Stimulated activated CD8-positive, alpha-beta memory T cell treated with anti-CD3 and anti-CD28 coated beads, Interleukin-4, amount 100 ng/mL, for 1 hour (primary cell): ENCODE measurements at places on chromosomes 2 and 18.

DNA sequence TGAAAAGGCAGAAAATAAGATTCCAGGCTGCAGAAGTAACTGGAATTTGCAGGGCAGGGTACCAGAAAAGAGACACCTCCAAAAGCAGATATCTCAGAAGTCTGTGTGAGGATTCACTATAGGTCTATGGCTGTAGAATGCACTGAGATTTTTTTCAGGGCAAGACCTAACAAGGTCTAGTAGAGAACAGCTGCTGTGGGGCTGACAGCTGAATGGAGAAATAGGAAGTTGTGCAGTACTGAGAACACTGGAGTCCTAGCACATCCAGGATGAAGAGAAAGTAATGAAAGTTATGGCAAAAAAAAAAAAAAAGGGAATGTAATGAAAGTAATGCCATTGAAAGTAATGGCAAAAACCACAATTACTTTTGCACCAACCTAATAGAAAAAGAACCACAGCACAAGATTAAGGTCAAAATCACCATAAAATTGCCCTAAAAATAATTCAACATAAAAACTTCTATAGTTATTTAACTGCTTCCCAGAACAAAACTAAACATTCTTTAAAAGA is 57.3 kb downstream of the CPO start:
- DNase-seq = no peak

- DNase-seq = no peak
Measured at GRCh38 chr2:178891959-178892485, 84.8 kb upstream of the TTN start.

- DNase-seq = no peak
Measured at GRCh38 chr2:182043861-182044260, 58.2 kb downstream of the PPP1R1C start.

DNA sequence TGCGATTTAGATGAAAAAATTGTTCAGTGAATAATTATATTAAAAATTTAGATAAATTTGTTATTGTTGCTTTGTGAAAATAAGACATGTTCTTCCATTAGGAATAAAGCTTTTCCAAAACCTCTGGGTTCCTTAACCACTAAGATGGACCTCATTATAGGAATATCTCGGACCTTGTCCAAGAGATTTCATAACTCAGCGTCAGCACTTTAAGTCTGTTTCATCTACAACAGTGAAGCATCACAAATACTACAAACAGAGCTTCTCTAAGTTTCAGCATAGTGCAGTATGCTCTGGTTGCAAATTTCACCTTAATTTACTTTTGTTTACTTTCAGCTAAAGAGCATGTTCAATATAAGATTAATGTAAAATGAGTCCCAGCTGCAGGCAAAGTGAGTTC is 150.3 kb downstream of the UBE2E3 start:
- no peak for DNase-seq

GRCh38 chr18:7633171-7633570 is 66.1 kb downstream of the PTPRM start:
- no peak for DNase-seq

DNA sequence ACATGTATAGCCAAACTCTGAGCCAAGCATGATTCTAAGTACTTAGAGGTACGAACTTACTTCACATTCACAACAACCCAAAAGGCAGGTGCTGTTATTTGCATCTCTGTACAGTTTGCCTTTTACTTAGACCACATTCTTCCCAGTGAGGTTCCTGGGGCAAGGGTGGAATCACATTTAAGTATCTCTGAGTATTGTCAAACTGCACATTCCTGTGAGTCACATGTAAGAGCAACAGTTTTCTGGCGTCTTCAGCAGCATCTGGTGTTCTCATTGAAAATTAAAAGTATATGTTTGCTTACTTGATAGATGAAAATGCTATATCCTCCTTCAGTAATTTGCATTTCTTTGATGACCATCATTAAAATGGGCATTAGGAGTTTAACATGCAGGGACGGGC is 119.1 kb downstream of the UXS1 start:
- no peak for DNase-seq

GRCh38 chr18:80109676-80110078 is 615 bp downstream of the ADNP2 start:
- no peak for DNase-seq

DNA sequence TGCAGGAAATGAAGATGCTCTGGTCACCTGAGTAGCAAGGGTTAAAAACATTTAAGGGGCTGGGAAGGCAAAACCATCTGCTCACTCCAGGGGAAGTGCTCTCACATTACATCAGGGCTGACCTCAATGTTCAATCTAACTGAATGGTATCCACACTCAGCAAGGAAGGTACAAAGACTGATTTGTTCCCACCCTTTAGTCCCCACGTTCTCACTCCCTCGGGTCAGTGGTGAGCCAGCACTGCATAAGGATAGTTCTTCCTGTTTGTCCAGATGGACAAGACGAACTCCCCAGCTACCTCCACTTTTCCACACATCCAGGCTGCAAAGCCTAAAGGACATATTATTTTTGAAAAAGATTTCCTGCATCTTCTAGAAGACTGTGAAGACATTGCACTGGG is 126.6 kb upstream of the SLC14A2 start:
- no peak for DNase-seq

DNA sequence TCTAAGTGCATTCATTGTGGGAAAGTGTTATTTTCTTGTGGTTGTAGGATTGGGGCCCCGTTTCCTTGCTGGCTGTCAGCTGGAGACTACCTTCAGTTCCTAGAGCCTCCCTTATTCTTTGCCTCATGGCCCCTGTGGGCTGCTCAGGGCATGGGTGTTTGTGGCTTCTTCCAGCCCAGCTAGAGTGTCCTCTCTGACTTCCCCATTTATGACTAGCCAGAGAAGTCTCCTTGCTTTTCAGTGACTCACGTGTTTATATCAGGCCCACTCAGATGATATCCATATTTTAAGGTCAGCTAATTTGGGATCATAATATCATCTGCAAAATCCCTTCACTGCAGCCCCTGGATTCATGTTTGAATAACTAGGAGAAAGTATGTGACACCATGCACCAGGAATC is 62.8 kb downstream of the DTNA start:
- no peak for DNase-seq

- no peak for DNase-seq
Measured at GRCh38 chr2:65940856-65941255, 494.1 kb upstream of the MEIS1 start.

GRCh38 chr2:42978887-42979415 is 186.6 kb upstream of the HAAO start:
- DNase-seq = no peak

DNA sequence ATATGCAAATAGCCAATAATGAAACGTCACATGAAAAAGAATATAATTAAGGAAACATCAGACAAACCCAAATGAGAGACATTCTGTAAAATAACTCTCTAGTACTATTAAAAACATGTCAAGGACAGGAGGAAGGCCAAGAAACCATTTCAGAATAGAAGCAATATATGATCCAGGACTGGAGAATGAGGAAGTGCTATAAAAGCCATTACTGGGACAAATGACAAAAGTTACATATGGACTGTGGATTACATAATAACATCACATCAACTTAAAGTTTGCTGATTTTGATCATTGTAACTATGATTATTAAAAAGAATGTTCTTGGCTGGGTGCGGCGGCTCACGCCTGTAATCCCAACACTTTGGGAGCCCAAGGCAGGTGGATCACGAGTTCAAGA is 81.3 kb downstream of the CRACDL start:
- DNase-seq = no peak

GRCh38 chr2:181374781-181375675 is 82.2 kb upstream of the ITGA4 start:
- DNase-seq = no peak

GRCh38 chr18:9366126-9366714 is 31.6 kb downstream of the TWSG1 start:
- DNase-seq = no peak

- DNase-seq = no peak
Measured at GRCh38 chr2:28134262-28134812, 243.8 kb downstream of the BABAM2 start.

GRCh38 chr2:48901015-48901343 is 145.5 kb upstream of the LHCGR start:
- DNase-seq = no peak

GRCh38 chr18:57242285-57242684 is 95.4 kb downstream of the BOD1L2 start:
- no peak for DNase-seq

- DNase-seq = no peak
Measured at GRCh38 chr2:100895402-100895801, 75.5 kb downstream of the NPAS2 start.

GRCh38 chr2:85727798-85728197 is 26.0 kb upstream of the ATOH8 start:
- DNase-seq = no peak

DNA sequence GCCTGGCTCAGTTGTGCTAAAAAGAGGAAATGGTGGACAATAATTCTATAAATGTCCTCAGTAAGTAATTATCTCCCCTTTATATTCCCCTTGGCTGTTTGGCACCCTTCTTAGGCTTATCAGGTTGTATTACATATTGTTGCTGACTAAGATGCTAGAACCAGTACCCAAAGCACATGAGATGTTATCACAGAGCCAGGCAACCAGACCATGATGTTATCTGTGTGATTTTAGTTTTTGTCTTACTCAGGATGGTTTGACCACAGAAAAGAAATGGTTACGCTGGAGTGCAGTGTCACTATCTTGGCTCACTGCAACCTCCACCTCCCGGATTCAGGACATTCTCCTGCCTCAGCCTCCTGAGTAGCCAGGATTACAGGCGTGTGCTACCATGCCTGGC is 15.2 kb downstream of the R3HDM1 start:
- no peak for DNase-seq

DNA sequence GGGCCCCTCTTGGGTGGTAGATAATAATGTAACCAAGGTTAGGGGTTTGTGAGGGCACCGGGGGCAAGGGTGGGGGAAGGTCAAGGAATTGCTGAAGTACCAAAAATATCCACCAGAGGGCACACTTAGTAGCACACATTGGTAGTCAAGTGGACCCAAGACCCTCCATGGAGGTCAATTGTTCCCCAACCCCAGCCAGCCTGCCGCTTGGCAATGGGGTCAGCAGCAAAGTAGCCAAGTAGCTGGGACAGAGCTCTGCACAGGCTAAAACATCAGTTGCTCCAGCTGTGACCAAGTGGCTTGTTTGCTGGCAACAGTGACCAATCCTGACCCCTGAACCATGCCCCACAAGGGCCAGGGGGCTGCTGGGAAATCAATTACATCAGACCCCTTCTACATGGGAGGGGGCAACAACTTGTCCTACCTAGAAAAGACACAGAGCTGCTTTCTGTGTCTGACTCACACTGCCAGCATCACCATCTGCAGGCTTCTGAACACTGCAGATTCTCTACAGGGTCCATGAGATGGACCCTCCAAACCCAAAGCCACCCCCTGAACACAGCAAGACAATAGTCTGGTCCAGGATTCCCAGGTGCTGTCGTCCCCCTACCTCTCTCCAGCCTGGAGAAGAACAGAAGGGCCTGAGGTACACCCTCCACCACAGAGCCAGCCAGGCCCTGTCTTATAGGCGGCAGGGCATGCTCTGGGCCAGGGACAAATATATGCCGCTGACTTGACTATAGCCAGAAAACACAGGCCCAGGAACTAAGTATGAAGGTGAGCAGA is 76.0 kb downstream of the EMX1 start:
- peak; percentile 11 for DNase-seq

- no peak for DNase-seq
Measured at GRCh38 chr2:240991378-240992263, 6.8 kb upstream of the SNED1 start.

DNA sequence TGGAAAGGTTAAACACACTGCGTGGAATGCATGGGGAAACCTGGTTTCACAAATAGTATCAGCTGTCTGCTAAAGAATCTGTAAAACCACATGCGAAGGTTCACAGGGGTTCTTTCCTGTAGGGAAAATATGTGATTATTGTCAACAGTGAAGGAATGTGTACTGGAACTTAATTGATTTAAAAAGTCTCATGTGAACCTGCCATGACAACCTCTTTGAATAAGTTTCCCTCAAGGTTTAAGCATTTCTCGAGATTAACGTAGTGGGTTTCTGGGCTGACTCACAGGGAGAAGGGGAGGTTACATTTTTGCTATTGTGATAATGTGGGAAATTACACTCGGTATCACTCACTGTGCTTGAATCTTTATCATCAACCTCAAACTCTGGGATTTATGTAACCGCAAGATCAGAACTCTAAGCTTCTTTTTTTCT is 28.2 kb upstream of the IL1R1 start:
- DNase-seq = no peak

- DNase-seq = no peak
Measured at GRCh38 chr18:52402814-52403213, 62.8 kb downstream of the DCC start.

DNA sequence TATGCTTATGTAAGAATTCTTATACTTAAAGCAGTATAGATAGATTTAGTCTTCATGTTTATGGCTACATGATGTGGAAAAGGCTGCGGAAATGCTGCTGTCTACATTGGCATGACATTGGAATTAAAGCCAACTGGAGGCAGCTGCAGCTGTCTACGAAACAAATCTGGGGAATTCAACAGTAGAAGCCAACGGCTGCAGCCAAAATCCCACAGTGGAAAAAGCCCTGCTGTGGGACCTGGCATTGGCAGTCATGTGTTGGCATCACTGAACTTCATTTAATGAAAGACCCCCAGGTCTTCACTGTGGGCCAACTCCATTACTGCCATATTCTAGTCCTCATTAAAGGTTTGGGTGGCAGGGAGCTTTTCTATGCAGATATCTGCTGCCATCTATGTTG is 223.6 kb downstream of the SLC8A1 start:
- DNase-seq = no peak

DNA sequence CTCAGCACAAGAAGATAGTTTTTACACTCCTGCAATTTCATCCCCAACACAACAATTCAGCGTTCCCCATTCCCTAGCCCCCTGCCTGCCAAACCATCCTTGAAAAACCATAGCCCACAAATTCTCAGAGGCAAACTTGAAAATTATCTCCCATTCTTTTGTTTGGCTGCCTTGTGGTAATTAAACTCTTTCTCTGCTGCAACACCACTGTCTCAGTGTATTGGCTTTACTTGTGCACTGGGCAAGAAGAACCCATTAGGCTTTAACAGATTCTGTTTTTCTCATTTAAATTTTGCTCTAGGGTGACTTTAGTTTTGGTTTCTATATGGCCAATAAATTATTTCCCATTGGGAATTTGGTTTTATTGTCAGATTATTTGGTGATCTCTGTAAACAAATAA is 23.2 kb upstream of the FTCDNL1 start:
- DNase-seq = no peak

GRCh38 chr2:235229236-235229635 is 264.6 kb upstream of the AGAP1 start:
- DNase-seq = no peak

DNA sequence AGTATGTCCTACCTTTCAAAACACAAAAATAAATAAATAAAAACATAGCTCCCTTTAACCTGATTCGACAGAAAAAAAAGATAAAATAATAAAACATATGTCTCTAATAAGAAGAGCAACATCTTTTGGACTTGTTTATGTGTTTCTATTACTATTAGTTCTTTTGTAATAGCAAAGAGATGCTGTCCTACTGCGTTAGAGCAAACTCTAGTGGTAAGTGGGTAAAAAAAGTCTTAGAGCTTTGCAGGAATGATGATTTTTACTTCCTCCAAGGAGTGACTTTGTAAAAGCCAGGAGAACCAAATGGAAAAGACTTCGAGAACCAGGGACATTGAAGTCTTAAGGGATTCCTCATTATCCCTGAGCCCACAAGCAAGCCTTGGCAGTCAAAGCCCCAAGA is 450.1 kb downstream of the METTL4 start:
- DNase-seq = no peak

- no peak for DNase-seq
Measured at GRCh38 chr18:74654638-74655037, 57.0 kb downstream of the ZNF407 start.

- no peak for DNase-seq
Measured at GRCh38 chr18:45316127-45316526, 299.1 kb upstream of the SLC14A2 start.
